Caco-2 (cell line): ENCODE measurements at places on chromosomes 5 and 9.

DNA sequence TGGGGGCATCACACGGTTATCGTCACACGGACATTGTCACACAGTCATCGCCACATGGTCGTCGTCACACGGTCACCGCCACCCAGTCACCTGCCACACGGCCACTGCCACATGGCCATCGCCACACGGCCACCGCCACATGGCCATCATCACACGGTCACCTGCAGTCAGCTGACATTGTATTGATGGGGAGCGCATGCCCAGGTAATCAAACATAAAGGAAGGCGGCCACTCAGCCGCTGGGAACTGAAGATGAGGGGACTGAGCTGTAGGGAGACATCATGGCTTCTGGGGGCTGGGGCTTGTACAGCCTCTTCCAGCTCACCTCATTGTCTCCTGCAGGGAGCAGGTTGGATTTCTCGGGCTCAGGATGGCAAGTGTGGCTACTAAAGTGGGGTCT lies 49.2 kb downstream of the MRPL36 start:
- no peaks in the 10 kb centered on the region for H3K27me3 ChIP-seq
- H3K27ac ChIP-seq = no peak overlapping the region
- DNase-seq = no peak
- no peak overlapping the region for H3K4me3 ChIP-seq

GRCh38 chr5:126799780-126800179 lies 22.8 kb downstream of the LMNB1 start:
- H3K4me1 ChIP-seq = no peaks in the 10 kb centered on the region
- no peak overlapping the region for H3K27ac ChIP-seq
- H3K36me3 ChIP-seq = no peaks in the 10 kb centered on the region; the same call in 1 of the 2 replicates
- DNase-seq = no peak
- no peaks in the 10 kb centered on the region for H3K27me3 ChIP-seq
- H3K4me3 ChIP-seq = no peak overlapping the region

DNA sequence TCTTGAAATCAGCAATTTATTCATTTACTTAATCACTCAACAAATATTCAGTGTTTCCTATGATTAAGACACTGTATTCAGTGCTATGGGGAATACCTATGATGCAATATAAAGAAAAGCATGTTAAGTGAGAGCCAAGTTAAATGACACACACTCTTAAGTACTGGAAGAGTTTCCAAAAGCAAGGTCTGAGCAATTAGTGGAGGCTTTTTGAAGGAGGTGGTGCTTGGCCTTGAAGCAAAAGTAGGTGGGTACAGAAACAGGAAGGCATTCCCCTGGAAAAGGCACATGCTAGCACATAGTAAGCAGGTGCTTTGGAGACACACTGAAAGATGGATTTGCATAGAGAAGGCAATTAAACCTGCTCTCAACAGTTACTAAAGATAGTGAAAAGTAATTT lies 4.0 kb downstream of the TSLP start:
- no peak for DNase-seq
- no peaks in the 10 kb centered on the region for H3K36me3 ChIP-seq
- H3K27ac ChIP-seq = no peak overlapping the region

DNA sequence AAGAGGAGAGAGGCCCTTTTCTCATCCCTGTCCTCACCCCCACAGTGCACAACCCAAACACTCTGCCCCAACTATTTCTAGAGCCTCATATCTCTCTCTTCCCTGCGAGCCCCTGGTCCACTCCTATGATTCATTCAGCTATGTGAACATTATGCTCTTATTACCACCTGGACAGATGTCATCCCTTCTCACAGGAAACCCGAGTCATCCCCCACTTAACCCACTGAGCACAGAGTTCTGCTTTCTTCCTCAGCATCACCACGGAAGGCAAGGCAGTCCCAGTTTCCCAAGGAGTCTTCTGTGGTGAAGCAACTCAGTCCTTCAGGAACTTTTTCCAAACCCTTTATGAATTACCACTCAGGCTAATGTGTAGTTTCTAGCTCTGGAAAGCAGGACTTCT lies 1.3 kb downstream of the DNAI1 start:
- no peaks in the 10 kb centered on the region for H3K27me3 ChIP-seq
- peak overlapping the region; percentile 59 for H3K27ac ChIP-seq
- no peak for DNase-seq
- H3K4me1 ChIP-seq = no peaks in the 10 kb centered on the region; the same call in 1 of the 2 replicates

DNA sequence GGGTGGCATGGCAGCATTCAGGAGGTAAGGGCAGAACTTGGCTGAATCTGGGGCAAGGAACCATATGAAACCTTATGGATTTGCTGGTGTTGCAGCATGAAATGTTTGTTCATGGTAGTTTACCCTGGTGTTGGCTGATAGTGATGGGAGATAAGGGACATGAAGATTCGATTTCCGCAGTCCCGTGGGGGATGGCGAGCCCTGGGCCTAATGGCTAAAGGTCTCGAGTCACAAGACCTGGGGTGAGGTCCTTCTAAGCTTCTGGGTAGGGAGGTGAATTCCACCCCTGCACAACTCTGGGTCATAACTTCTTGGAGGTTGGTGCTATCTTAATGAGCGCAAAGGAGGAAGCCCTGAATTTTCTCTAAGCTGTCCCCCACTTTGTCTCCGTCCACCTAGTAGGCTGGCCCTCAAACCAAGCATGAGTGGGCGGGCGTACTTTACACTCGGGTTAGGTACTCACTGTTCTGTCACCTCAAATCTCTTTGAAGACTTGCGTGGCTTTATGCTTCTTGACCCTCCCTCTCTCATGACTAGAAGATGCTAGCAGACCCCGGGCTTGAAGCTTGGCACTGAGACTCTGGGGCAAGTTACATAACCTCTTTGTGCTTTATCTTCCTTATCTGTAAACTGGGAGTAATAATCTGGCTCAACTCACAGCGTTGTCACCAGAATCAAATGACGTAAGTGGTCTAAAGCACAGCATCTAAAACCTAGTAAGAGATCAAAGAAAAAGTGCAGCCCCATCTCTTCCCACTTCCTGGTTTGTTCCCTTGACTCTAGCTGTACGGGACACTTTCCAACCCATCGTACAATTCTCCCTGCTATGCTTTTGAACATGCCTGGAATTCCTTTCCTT lies 72.5 kb downstream of the BASP1 start:
- no peak overlapping the region for H3K4me3 ChIP-seq
- peaks cover 16% of the 10 kb centered on the region for H3K4me1 ChIP-seq
- no peaks in the 10 kb centered on the region for H3K36me3 ChIP-seq
- H3K27me3 ChIP-seq = no peaks in the 10 kb centered on the region

DNA sequence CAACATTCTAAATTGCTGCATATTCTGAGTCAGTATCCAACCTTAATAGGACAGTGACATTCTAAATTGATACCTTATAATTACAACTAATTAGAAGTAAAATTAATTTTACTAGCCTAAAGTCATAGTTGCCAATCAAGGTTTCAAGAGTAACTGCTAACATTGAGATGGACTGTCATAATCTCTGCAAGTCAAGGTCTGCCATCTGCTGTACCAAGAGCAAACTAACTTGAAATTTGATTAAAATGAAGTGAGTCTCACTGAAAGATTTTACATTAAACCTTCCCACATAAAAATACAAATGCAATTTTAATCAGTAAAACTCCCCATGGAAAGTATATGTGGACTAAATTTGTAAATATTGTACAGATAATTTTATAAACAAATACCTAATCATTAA lies 235.3 kb downstream of the PRDM9 start:
- DNase-seq = no peak
- H3K4me1 ChIP-seq = no peaks in the 10 kb centered on the region
- H3K36me3 ChIP-seq = no peaks in the 10 kb centered on the region
- no peak overlapping the region for H3K27ac ChIP-seq
- H3K27me3 ChIP-seq = no peaks in the 10 kb centered on the region

GRCh38 chr5:53180991-53181390 lies 71.4 kb upstream of the MOCS2 start:
- no peaks in the 10 kb centered on the region for H3K36me3 ChIP-seq
- no peak for DNase-seq
- H3K27ac ChIP-seq = no peak overlapping the region
- no peaks in the 10 kb centered on the region for H3K4me1 ChIP-seq
- H3K4me3 ChIP-seq = no peak overlapping the region

DNA sequence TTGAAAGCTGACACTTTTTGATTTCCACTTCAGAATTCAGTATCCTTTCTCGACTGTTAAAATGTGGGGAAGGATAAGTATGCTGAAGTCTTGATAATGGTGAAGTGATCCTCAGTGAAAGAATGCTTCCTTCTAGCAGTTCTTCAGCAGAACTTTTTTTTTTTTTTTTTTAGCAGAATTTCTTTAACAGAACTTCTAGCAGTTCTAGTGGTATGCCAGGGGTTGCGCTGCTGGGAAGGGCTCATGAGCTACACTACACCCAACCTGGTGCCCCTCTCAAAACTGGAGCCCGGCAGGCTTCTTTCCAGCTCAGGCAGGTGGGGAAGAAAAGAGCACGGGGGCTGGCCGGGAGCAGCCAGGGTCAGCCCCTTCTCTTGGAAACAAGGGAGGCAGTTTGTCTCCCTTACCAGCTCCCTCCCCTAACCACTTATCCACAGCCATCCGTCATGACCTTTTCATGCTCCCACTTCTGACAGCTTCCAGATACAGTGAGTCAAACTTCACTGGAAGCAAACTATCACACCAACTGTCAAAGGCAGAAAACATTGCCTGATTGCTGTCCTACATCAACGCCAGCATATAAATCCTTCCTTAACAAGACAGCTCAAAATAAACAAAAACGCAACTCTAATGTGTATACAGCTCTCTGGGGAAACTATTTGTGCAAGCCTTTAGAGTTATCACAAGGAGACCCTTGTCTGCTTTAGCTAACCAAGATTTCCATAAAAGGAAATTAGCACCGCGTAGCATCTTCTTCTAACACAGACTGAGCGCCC lies 211.5 kb downstream of the GAPVD1 start:
- no peak for DNase-seq
- H3K27me3 ChIP-seq = no peaks in the 10 kb centered on the region
- H3K27ac ChIP-seq = peak overlapping the region; percentile 54
- no peak overlapping the region for H3K4me3 ChIP-seq

GRCh38 chr5:151052836-151053235 lies 28.0 kb downstream of the TNIP1 start:
- H3K27me3 ChIP-seq = no peaks in the 10 kb centered on the region
- H3K4me1 ChIP-seq = peaks cover 6% of the 10 kb centered on the region; the same call in 1 of the 2 replicates
- DNase-seq = no peak
- peaks cover 9% of the 10 kb centered on the region for H3K36me3 ChIP-seq
- H3K4me3 ChIP-seq = no peak overlapping the region

DNA sequence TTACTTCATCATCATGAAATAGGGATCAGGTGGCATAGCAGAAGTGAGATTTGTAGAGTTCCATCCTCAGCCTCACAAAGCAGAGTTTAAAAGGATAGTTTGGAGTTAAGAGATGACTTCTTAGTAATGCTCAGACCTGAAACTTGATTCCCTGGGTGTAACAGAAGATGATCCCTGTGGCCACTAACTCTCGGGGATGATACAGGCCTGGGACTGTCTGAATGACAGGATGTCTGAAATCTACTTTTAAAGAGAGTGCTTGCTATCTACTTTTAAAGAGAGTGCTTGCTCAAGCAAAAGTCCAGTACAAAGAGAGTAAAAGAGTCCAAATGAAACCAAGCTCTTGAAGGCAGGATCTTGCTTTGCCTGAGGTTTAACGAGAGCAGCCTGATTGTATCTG lies 14.6 kb downstream of the ADAMTS16 start:
- no peak overlapping the region for H3K4me3 ChIP-seq
- no peak for DNase-seq
- no peaks in the 10 kb centered on the region for H3K27me3 ChIP-seq
- H3K36me3 ChIP-seq = no peaks in the 10 kb centered on the region

DNA sequence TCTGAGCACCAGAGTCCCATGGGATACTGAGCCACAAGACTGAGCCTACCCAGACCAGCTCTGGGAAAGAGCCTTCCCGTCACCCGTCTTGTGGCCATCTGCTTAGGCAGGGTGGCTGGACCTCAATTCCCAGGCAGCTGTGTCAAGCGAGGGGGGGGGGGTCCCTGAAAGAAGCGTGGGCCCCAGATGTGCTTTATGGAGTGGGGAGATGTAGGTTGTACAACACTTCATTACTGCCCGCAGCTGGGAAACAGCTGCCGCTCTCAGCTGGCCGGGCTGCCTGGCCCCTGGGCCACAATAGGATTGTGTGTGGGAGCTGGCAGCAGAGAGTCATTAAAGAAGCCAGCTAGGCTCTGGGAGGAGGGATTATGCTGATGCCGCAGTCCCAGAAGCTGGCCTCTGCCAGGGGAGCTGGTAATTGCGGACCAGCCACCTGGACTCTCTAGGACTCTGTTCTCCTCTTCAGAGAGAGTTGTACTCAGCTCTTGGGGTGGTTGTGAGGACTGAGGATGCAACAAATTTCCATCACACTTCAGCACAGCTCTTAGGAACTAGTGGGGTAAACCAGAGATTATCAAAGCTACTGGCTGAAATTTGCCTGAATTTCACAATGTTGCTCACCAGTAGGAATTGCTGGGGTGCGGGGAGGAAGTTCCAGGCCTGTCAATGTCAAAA lies 145.4 kb downstream of the GADD45G start:
- no peak overlapping the region for H3K27ac ChIP-seq
- H3K4me3 ChIP-seq = no peak overlapping the region
- no peak for DNase-seq
- no peaks in the 10 kb centered on the region for H3K36me3 ChIP-seq
- no peaks in the 10 kb centered on the region for H3K27me3 ChIP-seq

DNA sequence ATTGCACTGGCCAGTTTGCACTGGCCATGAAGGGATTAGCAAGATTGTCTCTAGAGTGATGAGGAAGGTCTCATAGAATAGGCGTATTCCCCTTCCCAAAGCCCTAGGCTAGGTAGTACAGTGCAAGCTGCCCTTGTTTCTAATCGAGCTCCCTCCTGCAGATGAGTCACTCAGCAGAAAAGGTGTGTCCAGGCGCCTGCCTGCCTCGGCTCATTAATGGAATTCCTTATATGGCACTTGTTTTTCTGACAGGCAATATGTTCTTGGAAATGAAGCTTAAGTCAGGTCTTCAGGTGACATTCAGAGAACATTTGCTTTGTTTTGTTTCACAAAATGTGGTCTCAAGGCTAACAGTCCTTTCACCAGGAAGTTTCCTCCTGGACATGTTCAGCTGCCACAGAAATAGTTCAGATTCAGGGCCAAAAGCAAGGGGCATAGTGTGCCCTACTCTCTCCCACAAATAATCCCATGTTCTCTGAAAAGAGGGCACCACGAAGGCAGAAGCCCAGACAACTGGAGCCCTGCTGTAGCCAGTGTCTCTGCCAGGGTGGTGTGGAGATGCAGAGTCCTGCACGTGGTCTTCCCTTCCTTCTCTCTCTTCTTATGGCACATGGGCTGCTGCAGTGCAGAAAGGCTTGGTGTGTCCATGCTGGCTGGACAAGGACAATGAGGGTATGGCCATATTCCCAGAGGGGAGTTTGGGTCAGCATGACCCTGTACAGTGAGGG lies 281.1 kb upstream of the MAP3K1 start:
- H3K27ac ChIP-seq = peak overlapping the region; percentile 79
- H3K4me1 ChIP-seq = peaks cover 64% of the 10 kb centered on the region
- H3K27me3 ChIP-seq = no peaks in the 10 kb centered on the region
- no peak overlapping the region for H3K4me3 ChIP-seq

- H3K27me3 ChIP-seq = no peaks in the 10 kb centered on the region
- no peaks in the 10 kb centered on the region for H3K4me1 ChIP-seq
- H3K27ac ChIP-seq = no peak overlapping the region
- no peaks in the 10 kb centered on the region for H3K36me3 ChIP-seq
- DNase-seq = no peak
Measured at GRCh38 chr9:86983620-86984259, 36.4 kb upstream of the GAS1 start.
